Panc1 (cell line): ENCODE measurements at places on chromosomes 13 and 19. TPM values are rescaled to one million over a fixed set of nuclear protein-coding genes. Genes with fewer than 3 reads are reported as not detected.

Gene LHB
- total RNA-seq, result 0.39 TPM

Gene PRSS57
- not detected for total RNA-seq

Gene SYT3
- total RNA-seq, result not detected

Gene FREM2
- total RNA-seq, result 0.15 TPM

Gene BCAM
- 21.5 TPM for total RNA-seq

Gene PTPRH
- total RNA-seq, result 42.8 TPM

Gene MCEMP1
- not detected for total RNA-seq

Gene PLVAP
- total RNA-seq, result 0.08 TPM

- no peak for DNase-seq
Observed at GRCh38 chr13:41601718-41602445, 144.5 kb downstream of the RGCC start.

- DNase-seq, result no peak
Observed at GRCh38 chr13:97460004-97460775, 26.2 kb downstream of the RAP2A start.

DNA sequence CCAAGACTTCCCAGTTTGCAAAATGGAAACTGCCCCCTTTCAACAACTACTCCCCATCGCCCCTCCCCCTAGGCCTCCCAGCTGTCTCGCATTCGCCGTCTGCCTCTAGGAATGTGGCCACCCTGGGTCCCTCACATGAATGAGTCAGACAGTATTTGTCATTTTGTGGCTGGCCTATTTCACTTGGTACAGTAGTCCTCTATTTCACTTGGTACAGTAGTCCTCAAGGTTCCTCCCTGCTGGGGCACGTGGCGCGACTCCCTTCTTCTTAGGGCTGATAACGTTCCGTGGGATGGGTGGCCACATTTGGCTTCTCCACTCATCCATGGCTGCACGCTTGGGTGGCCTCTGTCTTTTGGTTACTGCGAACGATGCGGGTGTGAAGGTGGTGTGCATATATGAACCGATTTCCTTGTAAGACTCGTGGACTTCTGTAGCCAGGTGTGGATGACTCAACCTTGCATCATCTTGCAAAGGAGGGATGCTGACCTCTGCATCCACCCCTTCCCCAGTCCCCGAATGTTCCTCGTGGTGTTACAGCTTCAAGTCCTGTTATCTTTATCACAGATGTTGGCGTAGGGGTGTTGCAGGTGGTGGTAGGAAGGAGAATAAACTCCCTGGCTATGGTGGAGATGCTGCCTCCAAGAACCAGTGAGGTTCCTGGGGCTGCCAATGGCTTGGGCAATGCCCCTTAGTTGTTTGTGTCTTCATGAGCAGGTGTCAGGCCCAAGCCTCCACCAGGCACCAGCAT, 112.1 kb upstream of the SOX1 start:
- DNase-seq, result no peak

DNA sequence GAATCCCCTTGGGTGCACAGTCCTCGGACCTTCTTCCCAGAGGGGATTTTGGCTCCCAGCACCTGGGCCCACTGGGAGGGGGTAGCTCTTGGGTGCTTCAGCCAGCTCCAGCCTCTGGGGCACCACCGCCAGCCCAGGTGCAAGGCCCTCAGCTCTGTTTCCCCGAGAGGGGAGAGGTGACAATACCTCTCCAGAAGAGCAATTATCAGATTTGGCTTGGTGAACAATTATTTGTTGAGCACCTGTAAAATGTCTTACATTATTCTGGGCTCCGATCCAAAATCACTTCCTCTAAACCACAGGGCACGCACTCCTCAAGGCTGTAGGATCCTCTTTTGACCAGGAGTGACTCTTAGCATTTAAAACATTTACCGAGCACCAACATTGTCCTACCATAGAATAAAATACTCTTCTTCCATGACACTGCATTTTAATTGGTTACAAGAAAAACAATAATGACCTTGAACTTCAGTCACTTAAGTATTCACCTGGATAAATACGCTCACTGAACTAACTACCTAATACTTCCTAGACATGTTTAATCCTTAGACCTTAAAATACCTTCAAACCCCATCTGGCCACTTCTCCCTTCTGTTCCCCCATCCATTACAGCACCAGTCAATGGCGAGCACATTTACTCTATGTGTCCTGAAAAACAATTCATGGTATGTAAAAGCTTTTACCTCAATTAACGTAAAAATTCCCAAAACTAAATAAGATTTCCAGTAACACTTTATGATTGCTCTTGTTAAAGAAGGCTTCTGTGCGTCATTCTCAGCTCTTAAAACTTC, 54.8 kb downstream of the ABCC4 start:
- DNase-seq, result no peak

- DNase-seq, result no peak
Observed at GRCh38 chr13:74017301-74018061, 116.7 kb downstream of the KLF12 start.

- no peak for DNase-seq
Observed at GRCh38 chr19:5281588-5281987, 59.0 kb downstream of the PTPRS start.

- no peak for DNase-seq
Observed at GRCh38 chr13:100589178-100589725, 663 bp upstream of the GGACT start.

DNA sequence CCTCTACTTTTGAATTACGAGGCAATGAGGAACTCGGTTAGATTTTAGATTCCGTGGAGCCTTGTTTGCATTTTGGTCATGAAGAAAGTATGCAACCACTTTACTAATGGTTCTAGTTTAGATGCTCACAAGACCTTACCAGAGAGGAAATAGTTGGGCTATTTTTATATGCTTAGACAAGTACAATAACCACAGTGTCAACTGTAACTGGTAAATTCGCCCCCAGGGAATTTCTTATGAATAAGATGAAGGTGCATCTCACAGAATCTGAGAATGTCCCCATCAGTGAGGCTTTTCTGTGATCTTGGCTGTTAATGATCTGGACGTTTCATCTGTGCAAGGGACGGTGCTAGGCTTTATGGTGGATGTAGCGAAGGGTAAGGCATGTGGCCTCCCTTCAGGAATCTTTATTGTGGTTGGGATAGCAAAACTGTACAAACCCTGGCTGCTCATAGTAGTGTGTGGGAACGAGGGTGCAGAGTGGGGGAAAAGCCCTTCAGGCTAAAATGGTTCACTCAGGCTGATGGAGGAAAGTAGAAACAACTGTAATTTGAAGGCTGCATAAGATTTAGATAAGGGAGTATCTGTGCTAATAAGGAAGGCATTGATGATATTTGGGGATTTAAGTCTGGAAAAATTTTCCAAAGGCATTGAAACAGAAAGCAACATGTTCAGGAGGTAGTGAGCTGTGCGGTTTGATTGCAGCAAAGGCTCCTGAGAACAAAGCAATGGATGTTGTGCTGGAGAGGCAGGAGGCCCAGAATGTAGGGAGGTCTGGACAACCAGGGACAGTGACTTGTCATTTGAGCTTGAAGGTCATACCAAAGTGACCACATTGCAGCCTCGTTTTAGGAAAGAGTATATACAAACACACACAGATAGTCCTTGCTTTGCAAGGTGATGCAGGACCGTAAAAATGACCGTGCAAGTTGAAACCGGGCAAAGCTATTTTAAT, 28.4 kb downstream of the UBAC2 start:
- DNase-seq, result no peak

GRCh38 chr13:94825507-94825906, 113.2 kb upstream of the SOX21 start:
- DNase-seq, result no peak

DNA sequence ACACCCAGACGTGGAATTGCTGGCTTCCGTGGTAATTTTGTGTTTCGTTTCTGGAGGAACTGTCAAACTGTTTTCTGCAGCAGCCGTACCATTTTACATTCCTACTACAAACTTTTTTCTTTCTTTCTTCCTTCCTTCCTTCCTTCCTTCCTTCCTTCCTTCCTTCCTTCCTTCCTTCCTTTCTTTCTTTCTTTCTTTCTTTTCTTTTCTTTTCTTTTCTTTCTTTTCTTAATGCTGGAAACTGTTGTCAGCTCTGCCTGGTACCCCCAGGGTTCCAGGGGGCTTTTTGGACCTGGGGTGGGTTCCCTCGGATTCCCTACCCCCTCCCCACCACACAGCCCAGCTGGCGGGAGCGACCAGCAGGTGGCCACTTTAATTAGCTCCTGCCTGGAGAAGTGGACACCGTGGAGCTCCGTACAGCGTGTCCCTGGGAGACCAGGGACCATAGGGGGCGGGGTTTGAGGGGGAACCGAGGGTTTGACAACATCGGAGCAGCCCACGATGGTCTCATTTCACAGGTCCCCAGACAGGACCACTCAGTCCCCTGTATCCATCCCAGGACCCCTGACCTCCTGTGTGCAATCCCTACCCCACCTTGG, 24.4 kb downstream of the CELF5 start:
- no peak for DNase-seq

DNA sequence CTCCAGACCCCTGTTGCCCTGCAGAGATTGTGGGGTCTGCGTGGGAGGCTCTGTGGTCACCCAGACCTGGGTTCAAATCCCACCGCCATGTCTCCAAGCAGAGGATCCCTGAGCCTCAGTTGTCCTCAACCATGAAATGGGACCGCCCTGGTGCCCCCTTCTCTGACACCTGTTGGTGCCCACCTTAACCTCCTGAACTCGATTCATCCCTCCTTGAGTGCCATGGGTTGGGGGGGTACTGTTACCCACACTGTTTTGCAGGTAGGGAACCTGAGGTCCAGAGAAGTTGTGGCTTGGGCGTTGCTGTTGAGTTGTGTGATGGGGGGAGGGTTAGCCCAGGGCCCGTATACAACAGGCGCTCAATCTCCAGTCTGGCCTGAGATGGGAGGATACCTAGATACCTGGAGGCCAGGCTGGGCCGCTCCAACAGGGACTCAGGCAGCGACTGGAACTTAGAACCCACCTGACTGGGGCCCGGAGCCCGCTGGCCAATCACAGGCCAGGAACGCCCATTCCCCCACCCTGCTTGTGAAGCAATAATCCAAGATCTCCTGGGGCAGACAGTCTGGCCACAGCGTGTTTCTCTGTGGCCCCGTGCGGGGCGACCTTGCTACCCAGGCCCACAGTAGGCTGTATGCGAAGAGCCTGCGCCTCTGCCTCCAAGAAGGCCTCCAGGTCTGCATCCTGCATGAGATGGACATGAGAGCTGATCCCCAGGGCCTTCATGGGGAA, 2.8 kb downstream of the ARID3A start:
- no peak for DNase-seq

DNA sequence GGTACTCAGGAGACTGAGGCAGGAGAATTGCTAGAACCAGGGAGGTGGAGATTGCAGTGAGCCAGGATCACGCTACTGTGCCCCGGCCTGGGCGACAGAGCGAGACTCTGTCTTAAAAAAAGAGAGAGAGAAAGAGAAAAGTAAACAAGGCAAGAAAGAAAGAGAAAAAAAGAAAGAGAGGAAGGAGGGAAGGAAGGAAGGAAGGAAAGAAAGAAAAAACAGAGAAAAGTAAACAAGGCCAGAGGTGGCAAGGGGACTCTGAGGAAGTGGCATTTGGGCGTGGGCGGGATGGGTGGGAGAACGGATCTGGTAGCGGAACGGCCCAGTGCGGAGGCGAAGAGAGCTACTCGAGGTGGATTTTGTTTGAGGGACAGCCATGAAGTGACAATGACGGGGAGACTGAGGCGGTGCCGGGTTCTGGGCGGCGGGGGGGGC, 7.5 kb upstream of the ARRDC2 start:
- DNase-seq, result no peak

- DNase-seq, result no peak
Observed at GRCh38 chr13:33015791-33016323, 366 bp upstream of the KL start.

DNA sequence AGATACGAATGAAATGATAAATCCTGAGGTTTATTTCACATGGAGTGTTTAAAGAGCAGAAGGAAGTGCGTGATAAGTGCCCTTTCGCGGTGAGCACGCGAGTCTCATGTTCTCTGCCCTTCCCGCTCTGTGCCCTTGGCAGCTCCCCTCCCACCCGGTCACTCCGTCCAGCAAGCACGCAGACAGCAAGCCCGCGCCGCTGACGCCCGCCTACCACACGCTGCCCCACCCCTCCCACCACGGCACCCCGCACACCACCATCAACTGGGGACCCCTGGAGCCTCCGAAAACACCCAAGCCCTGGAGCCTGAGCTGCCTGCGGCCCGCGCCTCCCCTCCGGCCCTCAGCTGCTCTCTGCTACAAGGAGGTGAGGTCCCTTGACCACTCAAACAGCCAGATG, 37.4 kb upstream of the TEX29 start:
- no peak for DNase-seq

- no peak for DNase-seq
Observed at GRCh38 chr19:13788991-13789390, 6.3 kb upstream of the ZSWIM4 start.

DNA sequence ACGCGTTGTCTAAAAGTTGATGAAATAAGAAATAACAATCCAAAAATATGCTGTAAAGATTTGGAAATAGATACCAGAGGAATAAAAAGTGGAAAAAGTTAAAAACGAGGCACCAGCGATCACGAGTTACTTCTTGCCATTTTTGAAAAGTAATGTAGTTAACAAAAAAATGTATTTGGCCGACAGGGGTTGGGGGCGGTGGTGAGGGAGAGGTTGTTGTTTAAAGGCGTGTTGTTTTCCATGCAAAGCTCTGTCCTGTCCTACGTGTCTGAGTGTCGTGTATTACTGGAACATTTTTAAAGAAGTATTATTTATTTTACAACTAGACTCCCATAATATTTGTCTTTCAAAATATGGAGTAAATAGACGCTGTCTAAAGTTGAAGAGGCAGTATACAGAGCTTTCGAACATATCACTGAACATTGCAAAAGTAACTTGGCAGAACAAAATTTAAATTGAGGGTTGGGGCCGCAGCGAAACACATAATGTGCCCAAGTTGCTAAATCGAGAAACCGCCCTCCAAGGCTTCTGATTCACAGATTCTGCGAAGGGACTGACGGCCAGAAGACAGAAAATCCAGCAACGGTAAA, 823 bp downstream of the FBXO17 start:
- no peak for DNase-seq
